Activated naive CD4-positive, alpha-beta T cell treated with anti-CD3 and anti-CD28 coated beads for 36 hours (primary cell): ENCODE measurements at places on chromosomes 4 and X. TPM values are rescaled to one million over a fixed set of nuclear protein-coding genes. Genes with fewer than 3 reads are reported as not detected.

The SLC6A8 gene
- 0.41 TPM for total RNA-seq

The PDGFC gene
- total RNA-seq, result not detected

The ZNF157 gene
- 1.0 TPM for total RNA-seq

The PABPC1L2B gene
- total RNA-seq, result not detected

The FSTL5 gene
- not detected for total RNA-seq

The DMRTC1B gene
- not detected for total RNA-seq

The ITGB1BP2 gene
- 4.4 TPM for total RNA-seq

The HS3ST1 gene
- total RNA-seq, result not detected

The VCX gene
- not detected for total RNA-seq

The PRKG2 gene
- 1.2 TPM for total RNA-seq

The GC gene
- total RNA-seq, result not detected

The CFAP99 gene
- not detected for total RNA-seq

The GPR119 gene
- not detected for total RNA-seq

The TASL gene
- total RNA-seq, result 1.1 TPM

The PPP2R2C gene
- not detected for total RNA-seq

The TCP11X2 gene
- not detected for total RNA-seq

The TEX11 gene
- total RNA-seq, result not detected

The SHROOM4 gene
- total RNA-seq, result not detected

The IRS4 gene
- total RNA-seq, result not detected

The CXorf49 gene
- total RNA-seq, result not detected

The IL15 gene
- 0.52 TPM for total RNA-seq

The SPACA5 gene
- total RNA-seq, result not detected

The CYSLTR1 gene
- total RNA-seq, result 2.1 TPM

The HSPA4L gene
- total RNA-seq, result 2.6 TPM

The SSX4 gene
- not detected for total RNA-seq

The GAGE2A gene
- total RNA-seq, result not detected

The USP26 gene
- total RNA-seq, result not detected

The SPANXC gene
- total RNA-seq, result not detected

The SPANXB1 gene
- total RNA-seq, result not detected

The CT45A3 gene
- total RNA-seq, result not detected

The PLXNB3 gene
- 0.44 TPM for total RNA-seq

The ZRSR2 gene
- total RNA-seq, result 15.7 TPM

The TEX13C gene
- not detected for total RNA-seq

The FGB gene
- not detected for total RNA-seq

The NOA1 gene
- total RNA-seq, result 26.0 TPM

The GYPB gene
- not detected for total RNA-seq

The CT45A2 gene
- not detected for total RNA-seq

The GSX2 gene
- total RNA-seq, result not detected

The ZGRF1 gene
- 43.0 TPM for total RNA-seq

The LIMCH1 gene
- total RNA-seq, result not detected

The PLAC1 gene
- total RNA-seq, result not detected

The TMEM271 gene
- total RNA-seq, result not detected

The TCEAL2 gene
- total RNA-seq, result 0.84 TPM

The FGG gene
- total RNA-seq, result not detected

The LIN54 gene
- total RNA-seq, result 17.1 TPM

The PAGE2 gene
- not detected for total RNA-seq
